ENCODE measurements at places on chromosomes 12 and 14. TPM values are rescaled to one million over a fixed set of nuclear protein-coding genes. Genes with fewer than 3 reads are reported as not detected.

DNA sequence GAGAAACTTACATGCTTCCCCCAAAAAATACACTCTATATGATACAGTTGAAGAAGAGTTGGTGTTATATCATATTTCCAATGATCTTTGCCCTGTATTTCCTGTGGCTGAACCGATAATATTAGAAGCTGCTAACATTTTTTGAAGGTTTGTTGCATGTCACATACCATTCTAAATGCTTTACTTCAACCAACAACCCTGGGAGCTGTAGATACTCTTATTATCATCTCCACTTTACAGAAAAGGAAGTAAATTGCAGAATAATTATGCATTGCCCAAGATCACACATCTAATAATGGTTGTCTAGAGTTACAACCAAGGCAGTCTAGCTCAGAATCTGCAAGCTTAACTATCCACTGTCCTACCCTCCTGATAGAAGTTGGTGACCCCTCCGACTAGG lies 182.8 kb downstream of the NUAK1 start:
- peaks cover 36% of the 10 kb centered on the region for H3K4me1 ChIP-seq
- H3K36me3 ChIP-seq, result no peaks in the 10 kb centered on the region
- DNase-seq, result no peak
- no peaks in the 10 kb centered on the region for H3K27me3 ChIP-seq
- no peak overlapping the region for H3K4me3 ChIP-seq

DNA sequence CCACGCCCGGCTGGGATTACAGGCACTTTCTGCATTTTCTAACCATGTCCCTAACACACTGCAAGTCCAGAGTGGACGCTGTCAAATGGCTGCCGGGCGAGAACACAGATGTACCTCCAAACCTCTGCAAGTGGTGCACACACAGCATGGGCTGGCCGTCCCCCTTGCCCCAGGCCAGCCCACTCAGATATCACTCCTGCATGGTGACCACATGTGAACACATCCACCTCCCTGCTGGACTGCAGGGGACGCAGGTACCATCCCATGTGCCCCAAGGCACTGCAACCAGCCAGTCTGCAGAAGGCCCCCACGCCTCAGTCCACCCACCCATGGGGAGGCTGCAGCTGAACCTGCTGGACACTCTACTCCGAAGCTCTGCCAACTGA lies 14.0 kb downstream of the BRF1 start:
- H3K27me3 ChIP-seq, result no peaks in the 10 kb centered on the region
- H3K27ac ChIP-seq, result no peak overlapping the region
- peaks cover 16% of the 10 kb centered on the region for H3K4me1 ChIP-seq

ATL1 gene
- total RNA-seq, result 2.2 TPM

GRCh38 chr12:96164951-96165811 lies 29.0 kb upstream of the ELK3 start:
- H3K27me3 ChIP-seq, result no peaks in the 10 kb centered on the region
- H3K4me1 ChIP-seq, result peaks cover 9% of the 10 kb centered on the region
- no peak for DNase-seq
- no peaks in the 10 kb centered on the region for H3K36me3 ChIP-seq

- no peak for DNase-seq
- no peaks in the 10 kb centered on the region for H3K36me3 ChIP-seq
- no peak overlapping the region for H3K4me3 ChIP-seq
- H3K27me3 ChIP-seq, result no peaks in the 10 kb centered on the region
- H3K4me1 ChIP-seq, result peaks cover 17% of the 10 kb centered on the region
- no peak overlapping the region for H3K27ac ChIP-seq
Observed at GRCh38 chr14:103142721-103143302, 19.6 kb downstream of the TNFAIP2 start.

CLEC2A gene
- total RNA-seq, result not detected

ARMH4 gene
- total RNA-seq, result 16.3 TPM

DNA sequence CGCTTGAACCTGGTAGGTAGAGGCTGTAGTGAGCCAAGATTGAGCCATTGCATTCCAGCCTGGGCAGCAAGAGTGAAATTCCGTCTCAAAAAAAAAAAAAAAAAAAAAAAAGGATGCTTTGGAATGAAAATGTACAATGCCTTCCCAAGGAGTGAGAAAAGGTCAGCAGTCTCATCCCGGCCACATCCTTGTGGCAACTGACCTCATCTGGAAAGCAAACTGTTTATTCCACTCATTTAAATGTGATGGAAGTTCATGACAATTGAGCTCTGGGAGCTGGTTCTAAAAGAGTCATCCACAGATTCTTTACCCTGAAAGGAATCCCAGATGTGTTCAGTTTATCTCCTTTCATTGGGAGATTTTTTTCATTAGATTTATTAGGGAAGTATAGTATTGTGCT lies 19.4 kb upstream of the LIMA1 start:
- H3K27ac ChIP-seq, result no peak overlapping the region
- no peaks in the 10 kb centered on the region for H3K4me1 ChIP-seq
- H3K27me3 ChIP-seq, result no peaks in the 10 kb centered on the region
- H3K36me3 ChIP-seq, result no peaks in the 10 kb centered on the region
- DNase-seq, result no peak
- H3K4me3 ChIP-seq, result no peak overlapping the region

LPAR5 gene
- total RNA-seq, result 3.7 TPM

SYCP3 gene
- total RNA-seq, result not detected

DNA sequence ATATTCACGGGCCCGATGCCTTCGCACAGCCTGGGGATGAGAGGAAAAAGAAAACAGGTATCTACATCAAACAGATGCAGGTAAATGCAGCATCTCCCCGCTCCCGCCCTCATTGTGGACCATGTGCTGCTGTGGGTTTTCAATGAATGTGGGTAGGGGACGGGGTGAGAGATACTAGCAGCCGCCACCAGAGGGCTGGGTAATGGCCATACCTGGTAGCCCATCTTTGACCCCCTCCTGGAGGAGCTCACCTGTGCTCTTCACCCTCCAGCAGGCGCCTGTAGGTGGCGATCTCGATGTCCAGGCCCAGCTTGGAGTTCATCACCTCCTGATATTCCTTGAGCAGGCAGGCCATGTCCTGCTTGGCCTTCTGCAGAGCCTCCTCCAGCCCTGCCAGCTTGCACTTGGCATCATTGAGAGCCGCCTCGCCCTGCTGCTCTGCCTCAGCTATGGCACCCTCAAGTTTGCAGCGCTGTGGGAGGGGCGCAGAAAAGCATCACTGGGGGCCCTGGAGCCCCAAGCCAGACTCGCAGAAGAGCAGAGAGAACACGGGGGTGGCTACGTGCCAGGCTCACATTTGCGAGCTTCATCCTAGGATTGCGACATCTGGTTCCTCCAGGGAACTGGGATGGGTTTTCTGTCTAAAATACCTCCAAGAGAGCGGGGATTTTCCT lies 10.2 kb downstream of the KRT82 start:
- no peaks in the 10 kb centered on the region for H3K36me3 ChIP-seq
- DNase-seq, result no peak
- H3K4me3 ChIP-seq, result no peak overlapping the region
- no peak overlapping the region for H3K27ac ChIP-seq
- H3K4me1 ChIP-seq, result no peaks in the 10 kb centered on the region

DNA sequence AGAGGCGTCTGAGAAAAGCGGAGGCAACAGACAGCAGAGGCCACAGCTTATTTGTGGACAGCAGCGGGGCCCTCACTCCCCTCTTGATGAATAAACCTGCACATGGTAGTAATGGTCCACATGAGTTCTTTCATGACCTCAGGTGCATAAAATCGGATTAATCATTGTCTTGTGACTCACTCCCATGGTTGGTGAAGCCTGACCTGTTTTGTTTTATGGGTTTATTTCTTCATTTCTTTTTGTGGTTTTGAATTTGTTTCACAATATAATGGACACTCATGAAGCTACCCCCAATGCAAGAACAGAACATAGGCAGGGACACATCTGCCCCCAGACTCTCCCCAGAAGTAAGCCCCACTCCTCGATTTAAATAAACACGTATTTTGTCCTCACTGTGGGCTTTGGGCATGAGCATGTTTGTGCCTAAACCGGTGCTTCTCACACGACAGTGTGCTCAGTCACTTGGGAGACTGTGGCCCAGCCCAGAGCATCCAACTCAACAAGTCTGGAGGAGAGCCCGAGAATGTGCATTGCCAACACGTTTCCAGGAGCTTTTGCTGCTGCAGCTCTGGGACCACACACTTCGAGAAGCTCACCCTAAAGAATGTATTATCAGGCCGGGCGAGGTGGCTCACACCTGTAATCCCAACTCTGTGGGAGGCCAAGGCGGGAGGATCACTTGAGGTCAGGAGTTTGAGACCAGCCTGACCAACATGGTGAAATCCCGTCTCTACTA lies 116.1 kb downstream of the SCARB1 start:
- no peak overlapping the region for H3K4me3 ChIP-seq
- no peaks in the 10 kb centered on the region for H3K27me3 ChIP-seq
- no peak for DNase-seq
- no peaks in the 10 kb centered on the region for H3K36me3 ChIP-seq
- no peak overlapping the region for H3K27ac ChIP-seq

DNA sequence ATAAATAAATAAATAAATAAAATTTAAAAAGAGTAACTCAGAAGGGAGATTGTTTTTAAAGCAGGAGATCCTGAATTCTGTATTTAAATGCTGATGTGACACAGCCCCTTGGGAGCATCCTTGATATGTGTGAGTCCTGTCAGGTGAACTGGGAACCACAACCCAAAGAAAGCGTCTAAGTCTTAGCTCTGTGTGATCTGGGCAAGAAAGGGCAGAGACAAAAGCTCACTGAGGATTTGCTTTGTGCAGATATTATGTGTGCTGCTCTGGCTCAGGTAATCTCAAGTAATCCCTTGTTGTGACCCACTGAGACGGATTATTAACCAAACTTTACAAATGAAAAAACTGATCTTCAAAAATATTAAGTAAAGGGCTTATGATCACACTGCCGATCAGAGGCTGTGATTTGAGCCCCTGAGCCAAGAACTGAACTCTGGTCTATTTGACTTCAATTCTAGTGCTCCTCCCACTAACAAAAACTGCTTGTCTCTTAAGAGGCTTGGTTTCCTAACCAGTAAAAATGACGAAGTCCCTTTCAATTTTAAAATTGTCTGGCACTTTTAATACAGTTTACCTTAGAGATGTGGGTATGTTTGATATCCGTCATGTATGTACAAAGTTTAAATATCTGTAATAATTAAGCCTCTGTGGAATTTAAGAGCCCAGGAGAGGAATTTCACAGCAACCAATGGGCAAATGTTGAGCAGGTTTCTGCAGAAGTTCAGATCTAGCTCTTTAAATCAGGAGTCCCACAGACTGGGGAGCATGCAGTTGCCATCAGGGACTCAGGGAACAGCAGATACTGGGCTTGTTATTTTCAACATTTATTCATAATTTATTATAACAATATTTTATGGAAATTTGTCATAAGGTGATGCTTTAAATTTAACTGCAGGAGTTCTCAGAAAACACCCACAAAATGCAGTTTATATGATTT lies 46.1 kb downstream of the CPM start:
- H3K4me1 ChIP-seq, result no peaks in the 10 kb centered on the region
- no peaks in the 10 kb centered on the region for H3K36me3 ChIP-seq
- H3K27ac ChIP-seq, result no peak overlapping the region
- no peaks in the 10 kb centered on the region for H3K27me3 ChIP-seq
- no peak for DNase-seq
- H3K4me3 ChIP-seq, result no peak overlapping the region

- H3K27ac ChIP-seq, result no peak overlapping the region
- DNase-seq, result no peak
- no peaks in the 10 kb centered on the region for H3K36me3 ChIP-seq
- no peaks in the 10 kb centered on the region for H3K4me1 ChIP-seq
Observed at GRCh38 chr14:83485591-83485990, 1951.9 kb upstream of the SEL1L start.

TCL1B gene
- not detected for total RNA-seq

GRCh38 chr12:15717940-15718567 lies 71.1 kb downstream of the EPS8 start:
- no peaks in the 10 kb centered on the region for H3K36me3 ChIP-seq
- no peaks in the 10 kb centered on the region for H3K27me3 ChIP-seq
- no peak overlapping the region for H3K27ac ChIP-seq
- no peak for DNase-seq
- peaks cover 48% of the 10 kb centered on the region for H3K4me1 ChIP-seq

FAM177A1 gene
- total RNA-seq, result 58.1 TPM

DNA sequence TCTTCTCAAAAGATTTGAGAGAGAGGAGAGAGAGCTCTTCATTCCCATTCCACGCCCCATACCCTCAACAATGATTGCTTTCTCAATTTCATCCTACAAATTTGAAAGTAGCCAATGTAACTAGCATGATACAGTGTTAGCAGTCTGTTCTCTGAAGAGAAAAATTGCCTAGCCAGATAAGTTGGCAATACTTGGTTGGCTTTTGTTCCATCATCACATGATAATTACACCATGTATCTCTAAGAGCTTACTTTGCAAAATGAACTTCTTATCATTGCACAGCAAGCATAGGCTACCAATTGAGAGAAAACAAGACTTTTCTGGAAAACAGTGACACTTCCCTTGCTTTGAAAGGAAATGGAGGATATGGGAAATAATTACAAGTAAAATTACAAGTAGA lies 68.9 kb downstream of the FSCB start:
- no peak overlapping the region for H3K4me3 ChIP-seq
- no peak for DNase-seq
- no peaks in the 10 kb centered on the region for H3K36me3 ChIP-seq
- no peaks in the 10 kb centered on the region for H3K27me3 ChIP-seq
- no peak overlapping the region for H3K27ac ChIP-seq
- no peaks in the 10 kb centered on the region for H3K4me1 ChIP-seq

DNA sequence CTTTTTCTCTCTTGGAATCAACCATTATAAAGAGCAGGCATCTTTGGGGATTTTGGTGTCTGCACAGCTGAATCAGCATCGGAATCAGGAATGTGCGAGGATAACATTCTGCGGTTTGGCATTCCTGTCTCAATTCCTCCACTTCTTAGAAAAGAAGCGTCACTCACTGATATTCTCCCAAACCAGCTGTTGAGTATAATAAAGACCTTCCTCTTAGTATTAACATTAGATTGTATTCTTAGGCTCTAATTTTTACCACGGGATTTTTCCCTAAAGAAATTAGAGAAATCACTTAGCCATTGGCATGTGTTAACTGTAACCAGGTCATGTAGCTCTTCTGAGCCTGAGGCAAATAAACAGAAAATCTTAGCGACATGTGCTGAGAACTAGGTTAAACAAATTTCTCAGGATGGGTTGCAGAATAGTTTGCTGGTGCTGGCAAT lies 128.7 kb downstream of the TMX1 start:
- H3K4me3 ChIP-seq, result no peak overlapping the region
- H3K36me3 ChIP-seq, result no peaks in the 10 kb centered on the region
- H3K27ac ChIP-seq, result peak overlapping the region; percentile 27
- H3K27me3 ChIP-seq, result no peaks in the 10 kb centered on the region

LARP4 gene
- 42.9 TPM for total RNA-seq

DNA sequence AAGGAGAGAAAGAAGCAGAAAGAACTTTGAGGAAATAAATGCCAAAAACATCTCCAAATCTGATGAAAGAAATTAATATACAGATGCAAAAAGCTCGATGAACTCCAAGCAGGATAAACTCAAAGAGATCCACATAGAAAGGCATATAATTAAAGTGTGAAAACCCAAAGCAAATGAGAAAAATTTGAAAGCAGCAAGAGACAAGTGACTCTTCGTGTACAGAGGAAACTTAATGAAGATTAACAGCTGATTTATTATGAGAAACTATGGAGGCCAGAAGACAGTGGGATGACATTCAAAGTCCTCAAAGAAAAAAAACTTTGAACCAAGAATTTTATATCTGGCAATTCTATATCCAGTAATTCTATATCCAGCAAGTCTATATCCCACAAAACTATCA lies 163.0 kb upstream of the TMCC3 start:
- no peaks in the 10 kb centered on the region for H3K27me3 ChIP-seq
- DNase-seq, result no peak
- H3K4me3 ChIP-seq, result no peak overlapping the region

GRCh38 chr12:3632754-3633153 lies 120.2 kb downstream of the CRACR2A start:
- H3K4me3 ChIP-seq, result no peak overlapping the region
- no peak for DNase-seq
- no peak overlapping the region for H3K27ac ChIP-seq

SLC10A1 gene
- total RNA-seq, result 0.16 TPM
